ENCODE measurements at places on chromosomes 4 and X. TPM values are rescaled to one million over a fixed set of nuclear protein-coding genes. Genes with fewer than 3 reads are reported as not detected.

Gene TEX13B
- total RNA-seq, result not detected

DNA sequence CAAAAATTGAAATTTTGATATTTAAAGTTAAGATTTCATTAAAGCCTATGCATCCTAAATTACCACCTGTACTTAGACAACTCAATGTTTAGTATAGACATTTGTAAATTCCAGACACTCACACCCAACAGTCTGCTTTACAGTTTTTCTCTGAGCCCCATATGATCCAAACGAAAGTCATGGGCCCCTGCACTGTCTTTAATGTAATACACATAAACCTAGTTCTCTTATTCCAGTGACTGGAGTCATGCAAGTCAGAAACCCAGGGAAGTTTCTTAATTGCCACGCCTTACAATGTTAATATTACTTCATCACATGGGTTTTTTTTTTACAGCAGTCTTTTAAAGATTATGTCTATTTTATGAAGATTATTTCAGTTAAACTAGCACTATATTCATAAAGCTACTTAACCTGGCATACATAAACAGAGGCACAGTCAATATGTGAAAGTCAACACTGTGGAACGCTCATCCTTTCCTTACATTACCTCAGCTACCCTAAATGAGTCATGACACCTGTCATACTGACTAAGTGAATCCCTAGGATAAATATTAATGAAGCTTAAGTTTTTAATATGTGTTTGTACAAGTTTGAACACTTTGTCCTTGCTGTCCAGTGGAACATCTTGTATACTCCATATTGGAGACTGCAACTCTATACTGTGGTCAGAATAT lies 67.7 kb upstream of the H2AZ1 start:
- H3K27me3 ChIP-seq, result peaks cover 10% of the 10 kb centered on the region
- no peaks in the 10 kb centered on the region for H3K4me1 ChIP-seq
- no peaks in the 10 kb centered on the region for H3K36me3 ChIP-seq
- no peak for DNase-seq
- no peak overlapping the region for H3K27ac ChIP-seq
- H3K4me3 ChIP-seq, result no peak overlapping the region

DNA sequence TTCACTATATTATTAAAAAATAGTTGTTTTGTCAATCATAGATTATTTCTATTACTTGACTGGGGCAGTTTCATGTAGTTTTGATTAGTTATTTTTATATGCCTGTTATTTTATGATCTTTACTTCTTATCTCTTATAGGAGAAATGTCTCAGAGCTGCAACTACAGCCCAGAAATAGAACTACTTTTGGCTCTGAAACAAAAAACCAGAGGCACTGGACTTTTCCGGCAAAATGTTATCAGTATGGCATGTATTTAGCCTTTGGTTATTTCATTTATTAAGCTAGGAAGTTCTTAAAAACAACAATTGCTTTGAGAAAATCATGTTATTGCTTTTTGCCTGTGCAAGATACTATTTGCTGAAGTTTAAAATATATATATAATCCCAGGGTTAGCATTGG lies 566.5 kb downstream of the ANKRD50 start:
- H3K36me3 ChIP-seq, result no peaks in the 10 kb centered on the region
- H3K27me3 ChIP-seq, result no peaks in the 10 kb centered on the region
- peaks cover 4% of the 10 kb centered on the region for H3K4me1 ChIP-seq
- no peak for DNase-seq
- H3K4me3 ChIP-seq, result no peak overlapping the region

- H3K36me3 ChIP-seq, result no peaks in the 10 kb centered on the region
- H3K4me3 ChIP-seq, result no peak overlapping the region
- no peak overlapping the region for H3K27ac ChIP-seq
- H3K27me3 ChIP-seq, result no peaks in the 10 kb centered on the region
- no peak for DNase-seq
Observed at GRCh38 chrX:19795307-19795706, 92.1 kb downstream of the SH3KBP1 start.

All from osteocyte (in vitro differentiated cells).